ENCODE measurements at places on chromosomes 11 and 22.

DNA sequence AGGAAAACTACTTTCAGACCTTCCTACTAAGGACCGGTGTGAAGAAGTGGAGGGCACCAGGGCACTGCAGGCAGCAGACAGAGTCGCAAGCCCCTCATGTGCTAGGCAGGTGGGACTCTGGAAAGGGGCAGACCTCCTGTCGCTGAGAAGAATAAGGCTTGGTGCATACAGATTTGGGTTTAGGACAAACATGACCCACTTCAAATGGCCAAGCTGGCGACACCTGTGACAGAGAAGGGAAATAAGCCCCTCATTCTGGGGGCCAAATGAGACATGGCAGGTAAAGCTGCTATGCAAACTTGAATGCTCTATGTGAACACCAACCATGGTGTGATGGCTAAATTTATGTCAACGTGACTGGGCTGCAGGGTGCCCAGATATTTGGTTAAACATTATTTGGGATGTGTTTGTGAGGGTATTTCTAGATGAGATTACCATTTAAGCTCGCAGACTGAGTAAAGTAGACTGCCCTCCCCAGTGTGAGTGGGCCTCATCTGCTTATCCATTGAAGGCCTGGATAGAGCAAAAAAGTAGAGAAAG is 112.4 kb upstream of the PITPNB start:
- DNase-seq = no peak

GRCh38 chr11:15613251-15613650 is 498.5 kb downstream of the INSC start:
- no peak for DNase-seq

- no peak for DNase-seq
These were observed 1327.0 kb downstream of the BRD1 start for GRCh38 chr22:48500471-48501230.

- DNase-seq = no peak
These were observed 11.0 kb downstream of the NRXN2 start for GRCh38 chr11:64711956-64712362.

DNA sequence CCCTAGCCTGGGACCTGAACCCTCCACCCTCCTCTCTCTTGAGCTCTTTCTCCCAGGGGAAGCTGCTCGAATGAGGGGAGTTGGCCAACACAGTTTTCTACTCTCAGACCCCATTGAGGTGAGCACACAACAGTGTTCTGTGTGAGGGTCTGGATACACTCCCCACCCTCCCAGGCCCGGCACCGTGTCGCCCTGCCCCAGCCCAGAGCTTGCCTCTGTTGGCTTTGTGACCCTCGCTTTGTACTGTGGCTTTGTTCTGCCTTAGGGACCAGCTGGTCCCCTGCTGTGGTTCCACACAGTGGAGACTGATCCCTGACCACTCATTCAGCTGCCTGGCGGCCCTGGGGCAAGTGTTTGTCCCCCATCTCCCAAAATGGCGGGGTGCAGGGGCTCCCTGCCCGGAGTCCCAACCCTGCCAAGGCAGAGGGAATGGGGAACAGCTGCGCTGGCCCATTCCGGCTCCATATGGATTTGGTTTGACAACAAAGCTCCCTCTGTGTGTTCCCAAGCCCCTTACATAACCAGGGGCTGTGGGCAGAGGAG is 8.3 kb downstream of the ST3GAL4 start:
- DNase-seq = no peak

DNA sequence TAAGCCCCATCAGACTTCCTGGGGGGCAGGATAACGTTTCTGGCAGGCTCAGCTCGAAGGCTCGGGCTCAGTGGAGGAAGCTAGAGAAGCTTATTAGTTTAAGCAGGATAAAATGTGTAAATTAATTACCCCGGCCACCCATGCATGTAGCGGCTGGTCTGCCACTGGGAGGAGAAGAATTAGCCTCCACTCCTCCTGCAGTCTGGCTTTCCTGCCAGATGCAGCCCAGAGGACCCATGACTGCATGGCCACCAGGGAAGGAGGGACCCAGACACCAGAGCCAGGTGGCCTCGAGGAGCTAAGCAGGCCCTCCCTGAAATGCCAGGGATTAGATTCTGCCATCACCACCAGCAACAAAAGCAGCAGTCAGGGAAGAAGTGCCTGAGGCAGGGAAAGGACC is 32.3 kb downstream of the TRIM29 start:
- no peak for DNase-seq

- DNase-seq = no peak
These were observed 24.5 kb upstream of the DKK3 start for GRCh38 chr11:12032968-12033367.
